MCF 10A (cell line): ENCODE measurements at places on chromosomes 4 and X. TPM values are rescaled to one million over a fixed set of nuclear protein-coding genes. Genes with fewer than 3 reads are reported as not detected.

- DNase-seq = no peak
These were observed 787 bp upstream of the TET2 start for GRCh38 chr4:105145903-105146275.

COX7B2 gene
- not detected in 2 replicates for total RNA-seq

TEC gene
- total RNA-seq = 1.1 and 1.6 TPM in 2 replicates

DNA sequence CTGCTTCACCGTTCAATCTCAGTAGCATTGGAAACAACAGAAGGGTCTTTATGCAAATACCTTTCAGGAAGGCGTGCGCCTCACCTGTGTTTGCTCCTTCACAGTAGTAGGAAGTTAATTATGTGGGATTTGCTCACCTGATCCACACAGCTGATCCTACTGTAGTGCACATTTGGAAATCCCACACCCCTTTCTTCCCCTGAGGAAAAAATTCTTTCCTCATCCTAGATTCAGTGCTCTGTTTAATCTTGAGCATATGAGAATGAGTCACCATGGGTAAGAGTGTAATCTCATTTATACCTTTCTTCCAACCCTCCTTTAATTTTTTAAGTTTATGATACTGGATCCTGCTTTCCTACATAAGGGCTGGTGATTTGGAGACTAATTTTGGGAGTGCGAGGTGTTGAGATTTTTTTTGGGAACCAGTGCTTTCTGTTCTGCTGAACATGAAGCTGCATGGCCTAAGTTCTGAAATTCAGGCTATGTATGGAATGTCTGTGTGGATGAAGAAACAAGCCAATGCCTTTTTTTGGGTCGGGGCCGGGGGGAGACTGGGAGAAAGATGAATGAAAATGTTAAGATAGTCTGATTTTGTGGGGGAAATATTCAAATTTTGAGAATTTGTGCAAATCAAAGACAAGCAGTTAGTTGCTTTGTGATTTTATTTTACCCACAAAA is 19.0 kb downstream of the GAB1 start:
- peak; percentile 76 for DNase-seq

GRCh38 chrX:134999469-134999868 is 8.7 kb downstream of the SMIM10 start:
- DNase-seq = peak; percentile 52
